Activated CD4-positive, CD25-positive, alpha-beta regulatory T cell treated with anti-CD3 and anti-CD28 coated beads, Interleukin-2, amount 50 U/mL, for 24 hours (primary cell): ENCODE measurements at places on chromosomes 13 and 19.

DNA sequence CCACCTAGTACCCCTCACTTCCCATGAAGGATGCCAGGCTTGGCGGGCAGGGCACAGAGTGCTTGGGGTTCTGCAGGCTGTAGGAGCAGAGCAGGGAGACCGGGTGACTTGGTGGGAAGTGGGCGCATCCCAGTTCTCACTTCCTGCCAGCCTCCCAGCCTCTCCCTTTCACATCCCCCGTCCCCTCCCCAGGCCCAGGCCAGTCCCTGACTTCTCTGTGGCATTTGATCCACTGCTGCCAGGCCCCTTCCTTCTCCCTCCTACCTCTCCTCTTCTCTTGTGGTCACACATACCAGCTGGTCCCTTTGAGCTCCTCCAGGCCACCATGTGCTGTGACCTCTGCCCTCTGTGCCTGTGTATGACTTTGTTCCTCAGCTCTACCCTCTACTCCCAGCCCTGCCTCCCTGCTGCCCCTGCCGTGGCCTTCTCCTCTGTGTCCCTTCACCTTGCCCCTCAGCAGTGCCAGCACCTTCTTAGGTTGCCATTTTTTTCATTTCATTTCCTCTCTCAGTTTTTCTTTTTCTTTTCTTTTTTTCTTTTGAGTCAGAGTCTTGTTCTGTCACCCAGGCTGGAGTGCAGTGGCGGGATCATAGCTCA lies 19.5 kb downstream of the MYO1F start:
- ATAC-seq = no peak

- no peak for ATAC-seq
Measured at GRCh38 chr13:24276306-24276705, 33.1 kb upstream of the C1QTNF9 start.

GRCh38 chr13:48072304-48072703 lies 22.6 kb downstream of the MED4 start:
- ATAC-seq = no peak

DNA sequence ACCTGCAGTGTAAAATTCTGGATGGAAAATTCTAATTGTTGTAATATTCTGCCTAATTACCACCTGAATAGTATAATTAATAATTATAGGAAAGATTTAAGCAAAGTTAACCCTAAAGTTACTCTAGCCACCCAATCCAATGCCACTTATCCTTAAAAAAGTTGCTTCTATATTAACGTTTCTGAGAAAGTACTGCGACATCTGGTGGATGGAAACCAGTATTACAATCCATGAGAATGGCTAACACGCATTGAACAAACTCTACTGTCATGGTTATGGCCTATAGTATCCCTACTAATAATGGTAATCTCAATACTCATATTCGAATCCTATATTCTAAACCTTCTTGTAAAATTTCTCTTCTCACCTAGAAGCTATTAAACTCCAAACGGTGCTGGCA lies 1551.8 kb downstream of the SLITRK1 start:
- no peak for ATAC-seq

- ATAC-seq = peak; percentile 6
Measured at GRCh38 chr13:45339867-45340266, 1.1 kb downstream of the TPT1 start.

- ATAC-seq = no peak
Measured at GRCh38 chr13:51928231-51928630, 66.5 kb downstream of the CCDC70 start.

DNA sequence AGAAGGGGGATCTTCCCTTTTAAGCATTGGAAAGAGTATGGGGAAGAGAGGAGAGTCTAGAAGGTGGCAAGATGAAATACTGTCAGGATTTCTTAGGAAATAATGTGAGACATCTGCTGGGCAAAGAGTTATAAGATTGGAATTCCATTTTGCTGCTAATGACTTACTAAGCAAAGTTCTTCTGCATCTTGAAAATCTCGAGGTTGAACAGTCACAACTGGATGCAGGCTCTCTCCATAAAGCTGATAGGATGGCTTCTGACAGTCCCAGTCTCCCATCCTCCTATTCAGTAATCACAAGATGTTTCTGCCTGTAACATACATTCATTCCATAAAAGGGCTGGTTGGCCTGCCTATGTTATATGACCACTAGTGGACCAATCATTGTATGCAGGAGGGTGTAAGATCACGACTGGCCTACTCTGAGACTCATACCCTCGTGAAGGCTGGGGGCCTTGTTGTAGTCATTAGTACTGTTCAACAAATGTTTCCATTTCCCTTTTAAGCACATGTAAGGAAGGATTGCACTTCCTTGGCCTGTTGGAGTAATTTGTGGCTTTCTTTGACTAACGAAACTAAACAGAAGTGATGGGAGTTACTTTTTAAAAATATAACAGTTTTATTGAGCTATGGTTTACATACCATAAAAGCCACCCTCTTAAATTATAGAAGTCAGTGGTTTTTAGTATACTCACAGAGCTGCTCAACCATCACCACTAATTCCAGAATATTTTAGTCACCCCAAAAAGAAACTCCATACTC lies 45.0 kb upstream of the TDRD3 start:
- ATAC-seq = no peak

- ATAC-seq = no peak
Measured at GRCh38 chr13:73040968-73041596, 17.7 kb upstream of the KLF5 start.

GRCh38 chr13:21637296-21637695 lies 33.3 kb upstream of the MICU2 start:
- ATAC-seq = peak; percentile 51

- ATAC-seq = no peak
Measured at GRCh38 chr19:28359431-28360414, 853.2 kb downstream of the UQCRFS1 start.

- ATAC-seq = no peak
Measured at GRCh38 chr13:36555151-36555986, 118.5 kb upstream of the SERTM1 start.

DNA sequence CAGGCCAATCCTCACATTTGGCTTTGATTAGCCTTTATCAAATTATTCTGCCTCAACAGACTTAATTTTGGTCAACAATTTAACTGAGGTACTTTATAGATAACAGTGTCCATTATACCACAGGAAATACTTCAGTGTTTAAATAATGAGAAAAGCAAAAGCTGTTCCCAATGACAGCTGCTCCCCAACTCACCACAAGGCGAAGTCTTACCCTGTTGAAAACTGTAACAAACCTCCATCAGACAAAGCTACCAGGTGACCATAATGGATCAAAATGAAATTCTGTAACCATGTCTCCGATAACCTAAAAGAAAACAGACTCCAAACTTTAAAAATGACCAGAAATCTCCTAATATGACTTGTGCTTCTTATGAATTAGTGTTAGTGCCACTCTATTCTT lies 50.3 kb downstream of the ZNF44 start:
- ATAC-seq = no peak
